ENCODE measurements at places on chromosomes 5 and 9. TPM values are rescaled to one million over a fixed set of nuclear protein-coding genes. Genes with fewer than 3 reads are reported as not detected.

DNA sequence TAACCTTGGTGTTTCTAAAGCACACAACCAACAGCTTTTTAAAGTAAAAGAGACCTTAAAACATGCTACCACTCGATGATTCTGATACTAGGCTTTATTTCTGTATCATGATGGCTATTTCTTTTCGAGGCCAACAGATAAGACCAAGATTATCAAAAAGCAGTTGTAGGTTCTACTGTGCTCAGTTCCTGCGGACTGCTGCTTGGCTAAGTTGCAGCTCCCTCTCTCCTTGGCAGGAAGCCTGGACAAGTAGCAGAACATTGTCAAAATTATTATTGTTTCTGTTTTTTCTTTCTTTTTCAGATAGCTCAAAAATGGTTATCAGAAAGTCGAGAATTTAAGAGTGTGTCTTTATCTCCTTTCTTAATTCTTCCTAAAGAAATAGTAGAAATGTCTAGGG lies 607.6 kb downstream of the PTPRD start:
- DNase-seq: no peak

DNA sequence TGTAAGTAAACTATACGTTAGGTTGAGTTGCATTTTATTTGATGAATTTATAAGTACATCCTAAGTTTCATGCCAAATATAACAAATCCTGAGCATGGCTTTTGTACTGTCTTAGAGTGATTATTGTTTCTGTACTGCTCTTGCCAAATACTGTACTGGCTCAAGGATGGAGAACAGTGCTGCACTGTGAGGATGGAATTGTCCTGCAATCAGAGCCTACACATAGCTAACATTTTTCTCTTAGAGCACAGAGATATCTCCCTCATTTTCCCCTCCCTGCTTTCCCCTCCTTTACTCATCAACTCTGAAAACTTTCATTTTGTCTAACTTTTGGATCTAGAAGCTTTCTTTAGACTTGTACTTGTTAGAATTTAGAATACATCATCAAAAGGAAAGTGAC lies 28.3 kb downstream of the LRRC70 start:
- DNase-seq: no peak

GRCh38 chr5:82599692-82600091 lies 321.5 kb upstream of the RPS23 start:
- DNase-seq: no peak

DNA sequence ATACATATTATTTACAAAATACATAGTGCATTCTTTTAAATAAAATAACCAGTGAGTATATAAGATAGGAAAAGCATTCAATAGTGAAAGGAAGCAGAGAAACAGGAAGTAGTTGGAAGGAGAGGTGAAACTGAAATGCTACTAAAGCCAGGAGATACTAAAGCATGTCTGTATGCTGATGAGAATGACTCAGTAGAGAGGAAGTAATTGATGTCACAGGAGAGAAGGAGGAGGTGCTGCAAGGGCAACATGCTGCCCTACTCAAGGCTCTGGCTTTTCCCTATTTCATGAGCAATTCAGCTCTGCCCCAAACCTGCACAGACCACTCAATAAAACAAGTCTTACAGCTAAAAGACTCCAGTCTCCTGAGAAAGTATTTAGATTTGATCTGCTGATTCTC lies 108.5 kb upstream of the TXNDC8 start:
- no peak for DNase-seq

DNA sequence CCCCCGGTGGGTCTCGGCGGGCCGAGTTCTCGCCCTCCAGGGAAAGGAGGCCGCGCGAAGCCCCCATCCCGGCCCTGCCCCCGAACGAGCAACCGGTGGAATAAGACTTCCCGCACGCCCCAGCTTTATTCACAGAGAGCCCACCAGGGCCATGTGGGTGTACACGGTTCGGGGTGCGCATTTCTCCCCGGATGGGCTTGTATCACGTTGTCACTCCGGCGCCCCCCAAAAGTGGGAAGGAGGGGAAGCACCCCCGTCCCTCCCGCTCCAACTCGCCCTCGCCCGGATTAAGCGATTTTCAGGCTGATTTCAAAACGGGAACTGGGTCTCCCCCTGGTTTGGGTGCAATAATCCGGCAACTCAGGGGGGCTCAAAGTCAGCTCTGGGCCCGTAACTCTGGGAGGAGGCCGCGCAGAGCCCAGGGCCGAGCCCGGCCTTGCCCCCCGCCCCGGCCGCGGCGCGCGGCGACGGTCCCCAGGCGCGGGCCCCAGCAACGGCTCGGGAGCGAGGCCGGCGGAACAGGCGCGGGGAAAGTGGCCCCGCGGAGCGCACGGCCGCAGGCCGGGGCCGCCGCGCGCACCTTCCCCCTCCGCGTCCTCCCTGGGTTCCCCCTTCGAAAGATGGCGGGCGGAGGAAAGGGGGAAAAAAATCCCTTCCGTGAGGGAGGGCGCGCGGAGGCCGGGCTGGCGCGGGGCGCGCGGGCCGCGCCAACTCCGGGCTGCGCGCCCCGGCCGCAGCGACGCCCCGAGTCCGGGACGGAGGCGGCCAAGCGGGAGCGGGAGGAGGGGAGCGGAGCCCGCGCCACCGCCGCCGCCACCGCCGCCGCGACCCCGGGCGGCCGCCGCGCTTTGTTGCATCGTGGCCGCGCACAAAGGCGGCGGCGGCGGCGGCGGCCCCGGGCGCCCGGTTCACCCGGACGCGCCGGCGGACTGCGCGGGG lies 644 bp downstream of the BRD3 start:
- DNase-seq: no peak

Gene CDH18
- 0.32 TPM for total RNA-seq

Measured in H1 (cell line).